ENCODE measurements at places on chromosomes 1 and 21.
A peak's percentile ranks its signal among the peaks of the same experiment; 100 is the strongest.

- DNase-seq = no peak
These were observed 44.8 kb downstream of the KCNJ15 start for GRCh38 chr21:38301321-38302214.

DNA sequence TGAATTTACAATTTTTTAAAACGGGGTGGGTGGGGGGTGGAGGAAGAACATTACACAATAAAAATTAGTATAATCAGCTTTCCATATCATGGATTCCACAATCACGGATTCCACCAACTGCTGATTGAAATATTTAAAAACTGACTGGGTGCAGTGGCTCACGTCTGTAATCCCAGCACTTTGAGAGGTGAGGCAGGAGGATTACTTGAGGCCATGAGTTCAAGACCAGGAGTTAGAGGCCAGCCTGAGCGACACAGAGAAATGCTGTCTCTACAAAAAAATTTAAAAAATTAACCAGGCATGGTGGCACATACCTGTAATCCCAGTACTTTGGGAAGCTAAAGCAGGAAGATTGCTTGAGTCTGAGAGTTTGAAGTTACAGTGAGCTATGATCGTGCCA, 254.7 kb downstream of the ATG4C start:
- no peak for DNase-seq

DNA sequence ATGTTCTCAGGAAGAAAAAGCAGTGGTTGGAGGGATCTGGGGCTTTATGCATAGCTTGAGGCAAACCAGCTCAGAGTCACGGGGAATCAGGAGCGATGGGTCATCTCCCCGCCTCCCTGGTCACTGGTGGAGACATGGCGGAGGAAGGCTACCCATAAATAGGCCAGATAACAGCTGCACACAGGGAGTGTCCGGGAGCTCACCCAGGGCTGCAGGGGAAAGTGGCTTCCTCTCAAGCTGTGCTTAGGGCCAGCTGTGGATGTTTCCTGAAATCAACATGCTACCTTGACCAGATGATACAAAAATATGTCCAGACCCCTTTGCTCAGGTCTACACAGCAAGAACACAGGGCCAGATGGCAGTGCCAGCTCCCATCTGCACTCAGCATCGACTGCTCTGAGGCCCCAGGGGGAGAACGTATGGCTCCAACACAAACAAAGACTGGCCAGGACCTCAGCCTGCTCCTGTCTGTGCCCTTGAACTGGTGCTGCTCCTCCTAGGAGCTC, 27.1 kb upstream of the RERE start:
- no peak for DNase-seq

GRCh38 chr1:175267716-175268416, 75.3 kb upstream of the KIAA0040 start:
- DNase-seq = peak; percentile 20

GRCh38 chr21:15741510-15741909, 11.7 kb downstream of the USP25 start:
- DNase-seq = no peak

GRCh38 chr1:210598135-210598652, 269.5 kb downstream of the HHAT start:
- DNase-seq = no peak

- no peak for DNase-seq
These were observed 1.4 kb downstream of the NUCKS1 start for GRCh38 chr1:205748403-205749233.

DNA sequence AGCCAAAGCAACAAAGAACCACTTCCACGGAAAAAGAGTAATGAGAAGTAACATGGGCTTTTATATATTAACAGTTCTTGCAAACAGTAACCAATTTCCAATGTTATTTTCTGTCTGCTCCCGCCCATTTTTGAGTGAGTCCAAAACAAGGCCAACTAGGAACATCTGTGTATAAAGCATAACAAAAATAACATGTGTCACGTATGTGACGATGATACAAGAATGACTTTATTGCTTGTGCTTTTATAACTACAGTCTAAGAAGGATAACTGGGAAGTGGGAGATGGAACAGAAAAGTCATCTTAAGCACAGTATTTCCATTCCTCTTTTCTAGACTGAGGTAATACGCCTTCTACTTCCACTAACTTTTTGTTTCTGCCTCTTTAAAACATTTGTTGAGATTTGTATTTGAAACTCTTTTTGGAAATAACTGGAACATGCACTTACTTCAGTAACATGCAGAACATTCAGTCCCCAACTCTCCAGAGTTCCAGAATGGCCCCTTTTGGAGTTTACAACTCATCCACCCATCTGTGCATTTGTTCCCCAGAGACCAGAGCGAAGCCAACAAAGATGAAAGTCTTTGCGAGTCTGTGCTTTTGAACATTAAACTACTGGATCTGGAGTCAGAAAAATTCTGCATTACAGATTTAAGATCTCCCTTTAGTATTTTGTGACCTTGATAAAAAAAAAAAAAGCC, 143.0 kb upstream of the ZRANB2 start:
- DNase-seq = no peak

DNA sequence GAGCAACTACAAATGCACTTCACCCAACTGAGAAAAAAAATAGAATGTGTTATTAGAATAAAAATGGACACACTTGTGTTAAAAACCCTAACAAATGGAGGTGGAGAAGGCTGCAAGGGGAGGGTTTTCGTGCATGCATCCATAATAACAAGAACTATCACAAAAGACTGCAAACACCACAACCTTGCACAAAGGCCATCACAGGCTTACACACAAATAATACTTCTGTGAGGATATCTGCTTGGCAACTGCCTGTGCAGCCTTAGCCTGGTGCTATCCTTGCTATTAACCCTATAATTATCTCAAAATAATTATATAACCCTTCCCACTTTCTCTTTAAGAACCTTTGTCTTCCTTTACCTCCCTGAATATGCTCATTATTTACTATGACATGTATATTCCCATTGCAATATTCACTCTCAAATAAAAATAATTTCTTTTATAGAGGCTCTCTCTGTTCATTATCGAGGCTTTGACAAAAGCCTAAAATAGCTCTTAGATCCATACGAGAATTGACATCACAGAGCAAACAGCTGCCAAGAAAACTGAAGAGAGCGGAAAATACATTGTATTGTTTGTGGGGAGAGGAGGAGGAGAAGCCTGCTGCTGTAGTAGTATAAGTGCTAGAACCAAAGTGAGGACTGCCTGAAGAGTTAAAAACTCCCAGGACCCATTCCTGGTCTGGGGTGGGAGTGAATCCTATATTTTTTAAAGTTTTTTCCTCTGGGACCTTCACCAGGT, 1768.7 kb downstream of the BRINP3 start:
- DNase-seq = no peak

- peak; percentile 82 for DNase-seq
These were observed 118.1 kb downstream of the SPSB1 start for GRCh38 chr1:9410737-9411297.

GRCh38 chr1:77643456-77643855, 39.0 kb downstream of the ZZZ3 start:
- no peak for DNase-seq

DNA sequence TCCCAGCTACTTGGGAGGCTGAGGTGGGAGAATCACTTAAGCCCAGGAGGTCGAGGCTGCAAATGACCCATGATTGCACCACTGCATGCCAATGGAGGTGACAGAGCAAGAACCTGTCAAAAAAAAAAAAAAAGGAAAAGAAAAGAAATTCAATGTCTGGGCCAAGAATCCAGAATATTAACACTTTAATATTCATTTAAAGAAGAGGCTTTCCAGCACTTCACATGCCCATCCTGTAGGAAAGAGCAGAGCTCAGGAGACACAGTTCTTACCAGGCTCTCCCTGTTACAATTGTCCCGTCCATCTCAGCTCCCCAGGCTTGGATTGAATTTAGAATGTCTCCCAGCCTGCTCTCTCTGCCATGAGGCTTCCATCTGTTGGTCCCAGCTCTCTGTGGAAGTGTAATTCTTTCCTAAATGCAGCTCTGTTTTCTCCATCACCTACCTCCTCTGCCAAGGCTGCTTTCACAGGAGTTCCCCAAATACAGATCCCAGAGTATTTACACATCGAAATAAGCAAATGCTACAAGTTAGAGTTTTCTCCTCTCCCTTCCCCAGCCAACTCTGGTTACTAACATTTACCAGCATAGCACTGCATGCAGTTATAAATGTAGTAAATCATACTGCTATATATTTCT, 116.6 kb upstream of the CDC42BPA start:
- DNase-seq = no peak

GRCh38 chr1:174469687-174470086, 21.9 kb downstream of the GPR52 start:
- no peak for DNase-seq

GRCh38 chr1:54600947-54601721, 22.2 kb downstream of the FAM151A start:
- no peak for DNase-seq

DNA sequence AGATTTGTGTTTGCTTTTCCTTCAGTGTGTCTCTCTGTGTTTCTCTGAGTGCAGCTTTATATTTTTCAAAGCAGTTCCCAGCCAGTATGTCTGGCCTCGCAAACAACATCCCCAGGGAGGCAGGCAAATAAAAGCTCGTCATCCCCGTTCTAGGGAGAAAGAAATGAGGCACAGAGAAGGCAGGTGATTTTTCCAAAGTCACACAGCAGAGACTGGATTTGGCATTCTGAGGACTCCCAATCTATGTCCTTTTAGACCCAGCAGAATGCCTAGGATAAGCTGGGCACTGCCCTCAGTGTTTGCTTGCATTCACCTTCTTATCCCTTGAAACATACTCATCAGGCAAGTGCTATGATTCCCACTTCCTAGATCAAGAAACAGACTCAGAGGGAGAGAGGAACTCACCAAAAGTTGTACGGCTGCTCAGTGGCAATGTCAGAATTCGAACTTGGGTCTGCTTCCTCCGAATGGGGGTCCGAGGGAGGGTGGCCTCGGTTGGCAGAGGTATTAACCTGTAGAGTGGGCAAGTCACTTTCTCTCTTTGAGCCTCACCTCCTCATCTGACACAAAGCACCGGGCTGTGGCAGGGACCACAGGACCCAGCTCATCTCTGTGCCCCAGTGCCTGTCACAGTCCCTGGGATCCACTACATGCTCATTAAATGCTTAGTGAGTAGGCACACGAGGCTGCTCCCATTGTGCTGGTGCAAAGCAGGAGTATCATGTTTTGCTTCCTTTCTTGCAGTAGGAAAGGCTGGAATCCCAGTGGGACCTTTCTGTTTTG, 4.2 kb downstream of the RAP1GAP start:
- no peak for DNase-seq

- DNase-seq = no peak
These were observed 300.1 kb downstream of the KCNT2 start for GRCh38 chr1:196308176-196308575.

DNA sequence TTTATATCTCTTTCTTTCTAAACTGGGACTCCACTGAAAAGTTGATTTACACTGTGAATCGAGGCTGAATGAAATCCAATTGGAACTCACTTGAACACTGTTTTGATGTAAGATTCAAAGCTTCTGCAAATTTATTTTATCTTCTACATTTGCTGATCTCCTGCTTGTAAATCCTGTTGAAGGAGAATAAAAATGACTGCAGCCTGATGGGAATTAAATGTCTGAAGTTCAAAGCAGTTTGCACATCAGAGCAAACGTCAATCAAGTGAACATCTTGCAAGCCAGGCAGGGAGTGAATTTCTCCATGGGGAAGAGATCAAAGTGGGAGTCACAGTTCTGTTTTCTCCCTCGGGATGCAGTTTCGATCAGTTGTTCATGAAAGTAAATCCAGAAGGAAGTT, 127.2 kb downstream of the CACHD1 start:
- DNase-seq = no peak

GRCh38 chr1:218739426-218739825, 394.3 kb downstream of the TGFB2 start:
- no peak for DNase-seq

GRCh38 chr1:226688056-226688748, 50.9 kb downstream of the ITPKB start:
- no peak for DNase-seq

GRCh38 chr1:1181129-1181937, 7.7 kb downstream of the TTLL10 start:
- no peak for DNase-seq

GRCh38 chr1:49397086-49397485, 620.4 kb upstream of the BEND5 start:
- DNase-seq = no peak

- DNase-seq = no peak
These were observed 116.9 kb downstream of the EDEM3 start for GRCh38 chr1:184637664-184638240.

GRCh38 chr1:154703170-154703569, 95.2 kb upstream of the ADAR start:
- DNase-seq = no peak

- no peak for DNase-seq
These were observed 228.4 kb upstream of the COA6 start for GRCh38 chr1:234144901-234145300.

- no peak for DNase-seq
These were observed 14.7 kb upstream of the SLC19A1 start for GRCh38 chr21:45556645-45557615.

DNA sequence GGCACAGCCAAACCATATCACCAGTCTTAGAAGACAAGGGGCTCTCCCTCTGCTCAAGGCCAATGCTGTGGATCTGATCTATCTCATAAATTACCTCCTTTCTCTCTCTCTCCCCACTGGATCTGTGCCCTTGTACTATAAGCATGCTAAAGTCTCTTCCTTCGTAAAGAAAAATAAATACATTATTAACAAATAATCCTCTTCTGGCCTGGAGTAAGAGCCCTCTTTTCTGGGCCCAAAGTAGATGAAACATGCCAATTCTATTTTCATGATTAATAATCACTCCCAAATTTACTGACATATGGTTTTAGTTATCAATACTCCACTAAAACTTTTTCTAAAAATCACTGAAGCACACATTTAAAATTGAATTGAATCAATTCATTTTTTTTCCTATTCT, 889.7 kb downstream of the ADGRL2 start:
- no peak for DNase-seq

DNA sequence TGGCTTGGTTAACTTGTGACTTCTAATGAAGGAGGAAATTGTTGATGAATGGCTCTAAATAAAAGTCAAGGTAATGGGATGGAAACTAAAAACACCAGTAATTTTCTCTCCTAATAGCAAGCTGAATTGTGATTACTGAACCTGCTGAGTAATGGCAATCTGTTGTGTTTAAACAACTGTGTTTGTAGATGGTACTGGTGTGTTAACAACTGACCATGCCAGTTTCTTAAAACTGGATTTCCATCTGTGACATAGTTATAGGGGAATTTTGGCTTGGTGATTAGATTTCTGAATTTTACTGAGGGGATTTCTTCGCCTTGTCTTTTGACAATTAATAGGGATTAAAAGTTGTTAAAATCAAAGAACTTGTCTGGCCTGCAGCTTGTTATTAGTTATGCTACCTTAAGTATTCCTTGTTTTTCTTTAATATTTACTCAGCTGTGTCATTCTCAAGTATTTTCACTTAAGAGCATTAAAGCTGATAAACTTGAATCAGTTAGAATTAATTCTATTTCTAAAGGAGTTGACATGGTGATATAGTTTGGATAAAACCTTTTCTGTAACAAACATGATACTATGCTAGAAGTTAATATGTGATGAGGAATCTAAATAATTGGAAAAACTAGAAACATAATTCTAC, 7.9 kb upstream of the ERO1B start:
- no peak for DNase-seq
